ENCODE measurements at places on chromosomes 4 and X.
A peak's percentile ranks its signal among the peaks of the same experiment; 100 is the strongest.

GRCh38 chrX:67104982-67105757 lies 438.7 kb upstream of the AR start:
- DNase-seq: no peak

DNA sequence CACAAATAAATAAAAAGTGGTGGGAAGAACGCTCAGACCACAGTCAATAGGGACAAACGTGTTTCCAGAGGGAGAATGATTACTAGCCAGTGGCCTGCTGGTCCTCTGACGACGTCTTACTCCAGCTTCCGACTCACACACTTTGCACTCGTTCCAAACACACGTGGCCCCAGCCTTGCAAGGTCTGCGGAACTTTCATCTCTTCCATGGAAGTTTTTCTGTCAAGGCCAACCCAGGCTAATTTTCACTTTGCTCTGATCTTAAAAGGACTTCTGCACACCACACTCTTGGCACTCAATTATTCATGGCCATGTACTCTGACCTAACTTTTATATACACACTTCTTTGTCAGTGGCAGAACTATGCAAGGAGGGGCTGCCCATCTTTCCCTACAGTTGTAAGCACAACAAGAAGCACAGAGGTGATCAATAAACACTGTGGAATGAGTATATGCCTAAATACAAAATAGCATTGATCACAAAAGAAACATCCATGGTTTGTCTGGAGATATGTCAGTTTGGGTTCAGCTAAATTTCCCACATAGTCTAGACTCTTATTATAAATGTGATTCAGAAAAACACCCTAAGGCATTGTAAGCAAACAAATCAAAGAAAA lies 69.4 kb downstream of the STX18 start:
- no peak for DNase-seq

DNA sequence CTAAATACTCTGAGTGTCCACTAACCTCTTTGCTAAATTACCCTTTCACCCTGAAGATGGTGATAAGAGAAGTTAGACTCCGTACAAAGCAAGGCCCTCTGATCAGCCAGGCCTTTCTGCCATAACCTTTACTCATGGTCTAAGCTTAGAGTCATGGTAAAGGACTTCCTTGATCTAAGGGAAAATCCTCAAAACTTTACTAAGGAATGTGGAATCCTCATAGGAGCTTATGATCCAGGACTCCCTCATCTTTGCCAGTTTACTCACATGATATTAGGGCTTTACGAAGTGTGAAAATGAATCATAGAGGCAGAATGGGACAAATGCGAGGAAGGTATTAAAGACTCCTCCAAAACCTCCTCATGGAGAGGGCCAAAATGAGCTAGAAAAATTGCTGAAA lies 7.9 kb upstream of the FAM13A start:
- DNase-seq: no peak

DNA sequence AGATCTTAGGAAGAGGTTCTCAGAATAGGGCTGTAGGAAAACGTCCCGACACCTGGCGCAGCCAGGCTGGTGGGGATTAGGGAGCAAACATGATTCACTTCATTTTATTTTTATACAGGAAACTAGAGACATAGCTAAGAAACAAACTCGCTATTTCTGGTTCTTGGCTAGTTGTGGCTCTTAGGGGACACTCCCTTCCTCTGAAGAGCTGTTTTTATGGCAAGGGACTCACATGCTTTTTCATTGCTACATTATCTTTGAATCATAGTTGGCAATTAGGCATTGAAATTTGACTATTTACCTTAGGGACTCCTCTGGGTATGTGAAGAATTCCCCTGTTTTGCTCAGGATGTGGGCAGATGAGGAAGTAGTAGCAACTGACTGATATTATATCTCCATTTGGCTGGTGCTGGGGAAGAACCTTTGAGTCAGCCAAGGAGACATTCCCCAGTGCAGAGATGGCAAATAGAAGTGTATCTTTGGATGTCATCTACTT lies 174.5 kb downstream of the SMIM20 start:
- no peak for DNase-seq

GRCh38 chr4:972651-973424 lies 531 bp downstream of the DGKQ start:
- peak; percentile 21 for DNase-seq

GRCh38 chrX:8144925-8145324 lies 26.1 kb downstream of the VCX2 start:
- DNase-seq: no peak

DNA sequence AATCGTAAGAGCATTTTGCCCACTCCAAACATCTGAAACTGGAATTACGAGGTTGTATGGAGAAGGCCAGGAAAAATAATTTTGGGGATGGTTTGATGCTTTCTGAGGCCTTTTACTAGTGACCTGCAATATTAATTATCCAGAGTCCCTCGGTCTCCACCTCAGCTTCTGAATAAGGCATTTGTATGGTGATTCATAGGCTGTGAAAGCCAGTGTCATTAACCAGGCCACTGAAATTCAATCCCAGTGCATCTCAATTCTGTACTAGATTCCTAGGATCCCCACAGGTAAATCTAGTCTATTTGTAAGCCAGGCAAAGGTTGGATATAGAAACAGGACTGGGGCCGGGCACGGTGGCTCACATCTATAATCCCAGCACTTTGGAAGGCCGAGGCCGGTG lies 135.4 kb upstream of the RBPJ start:
- DNase-seq: no peak
